NCI-H2081 treated with DMSO at 0.1 percent for 48 hours (cell line): ENCODE measurements at places on chromosomes 4 and X.

DNA sequence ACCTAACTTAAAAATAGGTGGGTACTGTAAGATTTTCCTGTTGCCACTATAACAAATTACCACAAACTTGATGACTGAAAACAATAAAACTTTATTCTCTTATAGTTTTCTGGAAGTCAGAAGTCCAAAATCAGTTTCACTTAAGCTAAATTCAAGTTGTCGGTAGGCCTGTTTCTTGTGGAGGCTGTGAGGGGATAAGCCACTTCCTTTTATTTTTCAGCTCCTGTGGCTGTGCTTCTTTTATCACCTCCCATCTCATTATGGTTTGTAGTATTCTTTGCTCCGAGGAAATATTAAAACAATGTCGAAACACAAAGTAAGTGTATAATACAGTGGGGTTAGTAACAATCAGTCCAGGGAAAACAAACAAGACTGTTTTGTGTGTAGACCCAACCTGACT lies 610.5 kb upstream of the TECRL start:
- DNase-seq: no peak

DNA sequence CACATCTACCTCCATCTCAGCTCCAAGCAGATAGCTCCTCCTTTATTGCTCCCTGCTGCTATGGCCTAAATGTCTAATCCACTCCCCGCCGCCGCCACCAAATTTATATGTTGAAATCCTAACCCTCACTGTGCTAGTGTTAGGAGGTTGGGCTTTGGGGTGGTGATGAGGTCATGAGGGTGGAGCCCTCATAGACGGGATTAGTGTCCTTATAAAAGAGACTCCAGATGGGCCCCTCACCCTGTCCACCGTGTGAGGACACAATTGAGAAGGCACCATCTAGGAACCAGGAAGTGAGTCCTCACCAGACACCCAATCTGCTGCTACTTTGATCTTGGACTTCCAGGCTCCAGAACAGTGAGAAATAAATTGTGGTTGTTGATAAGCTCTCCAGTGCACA lies 13.6 kb upstream of the TBC1D14 start:
- DNase-seq: no peak

- no peak for DNase-seq
Measured at GRCh38 chr4:38177035-38177546, 216.9 kb downstream of the PTTG2 start.

DNA sequence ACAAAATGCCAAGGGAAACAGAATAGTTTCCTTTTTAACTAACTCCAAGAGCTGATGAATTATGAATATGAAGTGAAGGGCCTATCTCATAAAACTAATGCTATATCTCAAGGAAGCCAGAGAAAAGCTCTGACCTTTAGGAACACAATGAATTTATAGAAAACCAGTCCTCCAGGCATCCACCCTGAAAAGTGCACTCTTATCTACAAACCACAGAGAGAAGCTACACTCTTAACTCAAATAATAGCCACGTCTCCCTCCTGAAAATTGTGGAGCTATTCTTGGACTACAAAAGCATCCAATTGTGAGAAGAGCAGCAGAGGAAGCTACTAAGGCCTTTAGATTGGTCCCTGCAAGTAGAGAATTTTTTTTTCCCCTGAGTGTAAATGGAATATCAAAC lies 253.9 kb downstream of the IL15 start:
- DNase-seq: no peak

DNA sequence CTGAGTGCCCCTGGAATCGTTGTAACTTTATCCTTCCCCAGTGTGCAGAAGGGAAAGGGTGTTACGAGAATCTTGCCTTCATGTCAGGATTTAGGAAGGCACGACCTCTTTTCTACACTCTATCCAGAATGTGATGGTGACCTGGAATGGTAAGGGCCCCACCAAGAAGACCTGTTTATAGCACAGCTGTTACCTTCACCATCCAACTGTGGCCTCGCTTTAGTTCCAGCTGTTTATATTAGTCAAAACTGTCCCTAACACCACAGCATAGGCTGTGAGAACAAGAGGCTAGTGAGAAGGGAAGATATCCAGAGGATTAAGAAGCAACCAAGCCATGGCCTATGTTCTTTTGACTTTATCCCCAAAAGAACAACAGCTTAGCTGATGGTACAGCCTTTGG lies 28.0 kb downstream of the ARX start:
- no peak for DNase-seq

- peak; percentile 21 for DNase-seq
Measured at GRCh38 chrX:26851981-26852380, 611.2 kb downstream of the PPP4R3C start.

DNA sequence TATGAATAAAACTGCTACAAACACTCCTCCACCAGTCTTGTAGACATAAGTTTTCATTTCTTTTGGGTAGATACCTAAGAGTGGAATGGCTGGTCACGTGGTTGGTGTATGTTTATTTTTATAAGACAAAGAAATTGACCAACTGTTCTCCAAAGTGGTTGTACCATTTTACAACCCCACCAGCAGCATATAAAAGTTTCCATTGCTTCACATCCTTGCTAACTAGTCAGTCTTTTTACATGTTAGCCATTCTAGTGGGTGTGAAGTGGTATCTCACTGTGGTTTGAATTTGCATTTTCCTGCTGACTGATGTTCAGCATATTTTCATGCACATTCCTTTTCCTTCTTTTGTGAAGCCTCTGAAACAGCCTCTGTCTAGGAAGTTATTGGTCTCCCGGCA lies 76.2 kb upstream of the ADGRG2 start:
- no peak for DNase-seq

GRCh38 chrX:5928224-5928623 lies 300.4 kb downstream of the NLGN4X start:
- DNase-seq: no peak

DNA sequence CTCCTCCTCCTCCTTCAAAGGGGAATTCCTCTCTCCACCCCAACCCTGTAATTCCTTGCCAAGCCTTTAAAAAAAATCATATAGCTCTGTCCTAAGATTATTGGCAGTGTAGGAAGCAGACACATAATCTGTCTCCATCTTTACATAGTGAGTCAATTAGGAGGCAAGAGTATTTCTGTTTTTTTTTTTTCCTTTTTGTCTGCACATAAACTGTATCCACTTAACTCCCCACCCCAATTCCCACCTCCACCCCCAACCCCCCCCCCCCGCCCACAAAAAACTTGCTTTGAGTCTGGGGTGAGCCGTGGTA lies 182.5 kb downstream of the RASL11B start:
- no peak for DNase-seq

- no peak for DNase-seq
Measured at GRCh38 chr4:137676357-137676998, 144.2 kb upstream of the PCDH18 start.

- no peak for DNase-seq
Measured at GRCh38 chr4:184983672-184984356, 34.5 kb upstream of the HELT start.

- DNase-seq: no peak
Measured at GRCh38 chr4:156665780-156666366, 305.7 kb downstream of the PDGFC start.

DNA sequence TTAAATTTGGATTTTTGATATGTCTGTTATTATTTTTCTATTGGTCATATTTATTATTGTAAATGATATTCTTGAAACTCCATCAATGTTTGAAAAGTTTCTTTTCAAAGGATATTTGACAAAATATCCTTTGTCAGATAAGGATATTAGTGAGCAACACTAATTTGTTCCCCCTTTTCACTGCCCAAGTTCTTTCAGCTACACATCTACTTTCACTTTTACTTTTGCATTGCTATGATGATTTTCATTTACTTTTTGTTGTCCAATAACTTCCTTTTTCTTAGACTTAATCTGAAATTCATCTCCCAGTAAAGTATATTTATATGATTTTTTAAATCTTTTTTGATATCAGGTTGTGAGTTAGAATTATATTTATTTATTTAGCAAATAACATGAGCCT lies 542.3 kb upstream of the ADGRL3 start:
- DNase-seq: no peak

DNA sequence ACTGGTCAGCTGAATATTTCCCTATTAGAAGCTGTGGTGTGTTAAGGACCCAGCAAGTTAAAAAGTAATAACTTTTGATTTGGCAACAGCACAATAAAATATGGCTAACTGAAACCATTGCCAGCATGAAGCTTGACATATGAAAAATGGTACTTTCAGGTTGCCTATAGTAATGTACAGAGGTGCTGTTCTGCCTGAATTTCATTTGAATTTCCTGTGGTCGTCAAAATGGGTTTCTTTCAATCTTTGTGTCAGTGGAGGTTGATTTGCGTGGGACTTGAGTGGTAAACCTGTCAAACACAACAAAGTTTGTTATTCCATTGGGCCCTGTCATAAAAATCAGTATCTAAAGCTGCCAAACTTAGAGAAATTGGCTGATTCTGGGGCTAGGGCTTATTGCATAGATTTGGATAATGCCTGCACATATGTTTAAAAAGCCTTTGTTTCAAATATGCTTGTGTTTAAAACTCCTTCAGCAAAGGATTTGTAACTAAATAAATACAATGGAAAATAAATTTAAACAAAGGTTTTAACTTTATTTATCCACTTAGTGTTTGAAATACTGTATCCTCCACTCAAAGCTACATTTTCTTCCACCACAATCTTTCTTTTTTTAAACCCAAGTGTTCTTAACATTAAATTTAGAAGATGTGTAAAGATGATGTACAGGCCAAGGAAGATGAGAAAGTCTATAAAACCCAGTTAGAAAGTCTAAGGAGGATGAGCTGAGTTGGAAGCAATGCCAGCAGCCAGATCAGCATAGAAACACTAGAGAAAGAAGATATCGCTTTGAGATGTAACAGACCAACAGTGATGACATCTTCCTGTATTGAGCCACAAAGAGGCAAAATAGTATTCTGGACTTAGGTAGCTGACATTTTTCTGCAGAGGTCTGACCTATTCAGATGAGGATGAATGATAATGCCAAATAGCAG lies 134.8 kb upstream of the GIMD1 start:
- no peak for DNase-seq

- DNase-seq: no peak
Measured at GRCh38 chrX:40151211-40152172, 53.7 kb upstream of the BCOR start.

GRCh38 chrX:154022108-154022507 lies 2.4 kb upstream of the IRAK1 start:
- DNase-seq: no peak

DNA sequence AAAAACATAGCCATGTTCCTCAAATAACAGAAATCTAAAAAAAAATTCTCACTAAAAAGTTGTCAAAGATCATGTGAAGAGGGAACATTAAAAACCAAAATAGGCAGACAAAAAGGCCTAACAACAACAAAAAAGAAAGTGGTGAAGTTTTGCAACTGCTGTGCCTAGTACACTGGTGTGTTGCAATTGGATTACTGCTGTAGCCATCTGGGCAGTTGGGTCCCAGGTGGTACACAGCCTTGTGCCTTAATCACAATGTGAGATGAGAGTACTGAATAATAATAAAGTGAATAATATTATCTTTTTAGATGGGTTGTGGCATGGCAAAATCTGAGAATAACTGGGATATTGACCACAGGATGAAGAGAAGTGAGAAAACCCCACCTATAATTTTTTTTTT lies 12.0 kb downstream of the C4orf54 start:
- DNase-seq: no peak

DNA sequence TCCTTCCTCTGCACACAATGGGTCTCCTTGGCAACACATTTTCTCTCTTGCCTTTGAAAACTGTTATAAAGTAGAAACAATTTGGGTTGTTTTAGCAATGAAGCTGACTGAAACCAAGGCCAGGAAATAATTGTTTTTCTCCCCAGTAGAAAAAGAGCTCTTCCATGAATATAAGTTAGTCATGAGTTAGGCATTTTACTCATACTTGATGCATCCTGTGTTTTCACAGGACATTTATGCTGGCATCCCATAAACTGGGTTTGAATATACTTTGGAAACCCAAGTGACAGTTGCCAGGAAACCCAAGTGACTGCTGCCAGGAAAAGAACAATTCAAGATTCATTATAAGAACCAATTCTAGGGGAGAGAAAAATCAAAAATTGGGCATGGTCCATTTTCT lies 128.6 kb upstream of the NPY2R start:
- no peak for DNase-seq

DNA sequence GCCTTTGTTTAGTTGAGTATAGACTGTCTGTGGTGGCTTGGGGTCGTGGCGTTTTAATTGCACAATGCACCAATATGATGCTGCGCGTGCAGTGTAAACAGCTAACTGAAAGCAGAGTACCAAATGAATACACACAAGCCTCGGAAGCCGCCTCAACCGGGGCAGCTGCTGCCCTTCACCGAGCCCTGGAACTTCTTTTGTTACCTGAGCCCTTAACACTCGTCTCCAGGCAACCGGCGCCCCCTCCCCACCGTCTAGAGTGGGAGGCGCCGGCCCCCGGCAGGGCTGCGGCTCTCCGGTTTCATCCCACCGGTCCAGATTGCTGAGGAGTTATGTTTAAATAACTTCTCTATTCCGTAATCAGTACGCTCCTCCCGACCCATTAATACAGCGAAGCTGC lies 173.2 kb upstream of the TBL1X start:
- DNase-seq: peak; percentile 56

DNA sequence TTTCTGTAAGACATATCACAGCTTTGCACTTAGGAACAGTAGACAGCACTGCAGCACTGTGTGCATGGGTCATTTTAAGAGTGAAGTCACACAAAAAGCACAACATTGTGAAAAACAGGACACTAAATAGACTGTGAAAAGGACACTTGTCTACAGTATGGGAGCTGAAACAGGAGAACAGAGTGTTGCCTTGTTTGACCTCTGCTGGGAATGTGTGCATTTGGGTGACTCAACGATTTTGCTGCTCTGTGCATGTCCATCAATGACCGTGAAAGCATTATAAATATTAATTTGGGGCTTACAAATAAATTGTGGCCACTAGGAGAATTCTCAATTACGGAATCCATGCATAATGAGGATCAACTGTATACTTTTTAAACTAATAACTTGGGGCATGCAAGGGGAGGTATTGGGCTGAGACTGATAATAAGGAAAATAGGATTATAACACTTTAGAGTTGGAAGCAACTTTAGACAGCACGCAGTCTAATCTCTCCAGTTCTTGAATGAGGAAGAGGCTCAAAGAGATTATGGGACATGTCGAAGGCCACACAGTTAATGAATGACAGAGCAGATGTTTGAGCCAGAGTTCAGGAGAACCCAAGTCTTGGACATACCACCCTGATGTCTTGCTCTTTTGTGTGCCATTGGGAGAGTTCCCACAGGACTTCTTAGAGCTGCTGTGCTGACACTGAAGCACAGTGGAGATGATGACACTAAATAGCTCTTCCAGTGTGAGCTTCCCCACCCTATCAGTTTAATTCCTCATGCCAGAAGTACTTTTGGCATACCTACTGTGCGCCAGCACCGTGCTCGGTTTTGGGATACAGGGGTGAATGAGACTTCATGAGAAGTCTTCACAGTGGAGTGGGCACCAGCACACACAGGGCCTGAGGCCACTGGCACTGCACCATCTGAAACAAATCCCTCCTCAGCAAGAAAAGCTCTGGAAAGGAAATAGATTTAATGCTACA lies 79.3 kb downstream of the FRAS1 start:
- no peak for DNase-seq

GRCh38 chrX:1207496-1208025 lies 4.9 kb downstream of the CRLF2 start:
- DNase-seq: no peak

GRCh38 chr4:17561195-17561909 lies 15.6 kb upstream of the LAP3 start:
- DNase-seq: no peak
